ENCODE measurements at places on chromosomes 16 and 17.

GRCh38 chr16:35365675-35366074, 1906.3 kb downstream of the TP53TG3F start:
- DNase-seq = no peak

GRCh38 chr17:54891176-54891821, 9.4 kb upstream of the TOM1L1 start:
- no peak for DNase-seq

DNA sequence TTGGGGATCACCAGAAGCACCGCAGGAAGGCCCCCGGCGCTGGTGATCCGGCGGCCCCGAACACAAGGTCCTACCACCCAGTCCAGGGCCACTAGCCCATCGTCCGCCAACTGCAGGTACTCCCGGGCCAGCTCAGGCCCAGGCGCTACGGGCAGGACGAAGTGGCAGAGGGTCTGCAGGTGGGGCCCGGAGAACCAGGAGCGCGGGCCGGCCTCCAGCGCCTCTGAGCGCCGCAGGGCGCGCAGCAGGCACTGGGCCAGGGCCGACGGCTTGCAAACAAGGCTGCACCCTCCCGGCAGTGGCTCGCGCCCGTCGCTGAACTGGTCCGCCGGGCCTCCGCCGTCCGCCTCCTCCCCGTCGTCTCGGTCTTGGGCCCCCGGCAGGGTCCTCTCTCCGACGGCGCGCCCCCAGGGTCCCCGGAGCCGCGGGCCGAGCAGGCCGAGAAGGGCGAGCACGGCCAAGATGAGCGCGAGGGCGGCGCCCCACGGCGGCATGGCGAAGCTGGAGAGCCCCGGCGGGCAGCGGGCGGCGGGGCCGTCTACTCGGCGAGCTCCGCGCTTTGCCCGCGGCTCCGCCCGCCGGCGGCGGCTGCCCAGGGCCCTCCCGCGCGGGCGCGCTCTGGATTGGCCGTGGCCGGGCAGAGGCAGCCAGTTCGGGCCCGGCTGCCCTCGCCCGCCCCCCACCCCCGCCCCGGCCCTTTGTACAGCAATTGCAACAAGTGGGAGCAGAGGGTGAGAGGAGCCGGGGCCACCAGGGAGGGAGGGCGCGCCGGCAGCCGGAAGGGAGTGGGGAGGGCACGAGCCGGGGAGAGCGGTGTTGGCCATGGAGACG, at the start of gene ABHD15:
ABHD15 (minus strand) TSS at position 565 of the 831 bp plus-strand sequence; CDS start at position 494, 71 bp downstream.
- peak; percentile 53 for DNase-seq

GRCh38 chr17:7712111-7712771, 5.3 kb upstream of the DNAH2 start:
- no peak for DNase-seq

DNA sequence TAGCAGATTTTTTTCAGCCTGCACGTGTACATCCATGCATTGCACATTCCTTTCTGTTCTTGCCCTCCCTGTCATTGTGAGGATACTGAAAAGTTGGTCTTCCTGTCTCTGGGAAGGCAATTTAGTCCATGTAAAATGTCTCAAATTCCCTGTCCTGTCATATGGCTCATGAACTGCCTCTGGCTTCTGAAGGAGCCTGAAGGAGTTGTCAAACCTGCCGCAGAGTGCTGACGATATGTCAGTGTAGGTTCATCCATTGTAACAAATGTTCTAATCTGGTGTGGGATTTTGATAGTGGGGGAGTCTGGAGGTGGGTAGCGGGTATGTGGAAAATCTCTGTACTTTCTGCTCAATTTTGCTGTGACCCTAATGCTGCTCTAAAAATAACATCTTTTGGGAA, 59.6 kb downstream of the YPEL2 start:
- no peak for DNase-seq

GRCh38 chr16:73616166-73616753, 568.3 kb upstream of the ZFHX3 start:
- DNase-seq = no peak

- no peak for DNase-seq
Observed at GRCh38 chr16:69566981-69567680, 1.4 kb downstream of the NFAT5 start.

DNA sequence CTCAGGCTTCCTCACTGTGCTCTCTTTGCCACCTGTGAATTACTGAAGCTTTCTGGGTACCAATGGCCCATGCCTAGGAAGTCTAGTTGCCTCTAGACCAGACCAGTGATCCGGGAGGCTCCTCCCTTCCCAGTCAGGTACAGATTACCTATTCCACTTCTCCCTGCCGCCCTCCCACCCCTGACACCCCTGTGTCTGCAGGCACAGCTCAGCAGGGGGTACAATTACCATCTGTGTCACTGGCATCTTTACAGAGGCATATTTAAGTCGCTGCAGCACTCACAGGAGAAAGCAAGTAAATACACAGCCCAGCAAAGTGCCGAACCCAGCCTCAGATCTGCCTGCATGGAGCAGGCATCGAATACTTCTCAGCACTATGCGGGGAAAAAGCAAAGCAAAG, 5.3 kb upstream of the WSCD1 start:
- no peak for DNase-seq

- DNase-seq = no peak
Observed at GRCh38 chr17:56149266-56150036, 3.8 kb upstream of the ANKFN1 start.

DNA sequence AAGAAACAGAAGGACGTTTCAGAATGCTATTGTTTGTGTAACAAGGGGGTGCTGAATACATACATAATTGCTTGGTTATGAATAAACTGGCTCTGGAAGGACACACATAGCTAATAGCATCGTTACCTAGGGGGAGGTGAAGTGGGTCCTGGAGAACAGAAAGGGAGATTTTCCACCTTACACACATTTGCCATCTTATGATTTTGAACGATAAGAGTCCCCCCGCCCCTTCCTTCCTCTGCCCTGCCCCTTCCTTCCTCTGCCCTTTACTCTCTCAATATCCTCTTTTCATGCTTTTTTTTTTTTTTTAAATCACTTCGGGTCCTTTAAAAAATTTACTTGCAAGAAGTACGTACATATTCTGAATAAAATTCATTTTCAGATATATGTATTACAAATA, 902 bp upstream of the DHRS7B start:
- peak; percentile 70 for DNase-seq

DNA sequence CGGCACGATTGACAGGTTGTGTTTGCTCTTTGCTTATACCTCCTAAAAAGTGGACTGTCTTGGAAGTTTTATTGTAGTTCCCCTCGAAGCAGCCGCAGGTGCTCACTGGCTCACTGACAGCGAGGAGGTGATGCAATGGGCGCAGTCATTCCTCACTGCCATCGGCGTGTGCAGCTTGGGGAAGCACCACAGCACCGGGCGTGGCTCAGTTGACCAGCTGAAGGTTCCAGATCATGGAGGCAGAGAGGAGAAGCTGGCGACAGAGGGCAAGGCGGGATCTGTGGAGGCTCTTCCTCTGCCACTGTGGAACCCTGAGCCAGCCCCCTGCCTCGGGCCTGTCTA, 72.1 kb upstream of the TNRC6C start:
- DNase-seq = no peak

- no peak for DNase-seq
Observed at GRCh38 chr16:82522026-82522425, 104.7 kb upstream of the CDH13 start.

- no peak for DNase-seq
Observed at GRCh38 chr17:12421077-12421476, 244.6 kb upstream of the MYOCD start.

GRCh38 chr17:8894673-8895578, 27.5 kb upstream of the PIK3R6 start:
- DNase-seq = no peak

DNA sequence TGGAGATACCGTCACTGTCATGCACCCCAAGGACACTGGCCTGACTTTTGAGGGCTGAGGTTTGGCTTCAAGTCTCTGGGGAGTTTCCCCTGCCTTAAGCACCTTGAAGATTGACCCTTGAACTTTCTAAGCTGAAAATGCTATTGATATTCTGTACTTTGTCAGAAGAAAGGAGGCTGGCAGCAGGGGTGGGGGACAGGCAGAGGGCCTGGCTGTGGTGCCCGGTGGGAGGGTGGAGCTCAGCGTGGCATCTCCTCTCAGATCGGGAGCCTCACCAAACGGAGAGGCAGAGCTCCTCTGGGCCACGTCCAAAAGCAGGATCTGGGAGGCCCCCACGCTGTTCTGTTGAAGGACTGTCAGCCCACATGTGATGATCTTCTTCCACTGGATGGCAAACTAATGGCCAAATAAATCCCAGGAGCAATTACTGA, 305.2 kb upstream of the IRX3 start:
- DNase-seq = no peak

DNA sequence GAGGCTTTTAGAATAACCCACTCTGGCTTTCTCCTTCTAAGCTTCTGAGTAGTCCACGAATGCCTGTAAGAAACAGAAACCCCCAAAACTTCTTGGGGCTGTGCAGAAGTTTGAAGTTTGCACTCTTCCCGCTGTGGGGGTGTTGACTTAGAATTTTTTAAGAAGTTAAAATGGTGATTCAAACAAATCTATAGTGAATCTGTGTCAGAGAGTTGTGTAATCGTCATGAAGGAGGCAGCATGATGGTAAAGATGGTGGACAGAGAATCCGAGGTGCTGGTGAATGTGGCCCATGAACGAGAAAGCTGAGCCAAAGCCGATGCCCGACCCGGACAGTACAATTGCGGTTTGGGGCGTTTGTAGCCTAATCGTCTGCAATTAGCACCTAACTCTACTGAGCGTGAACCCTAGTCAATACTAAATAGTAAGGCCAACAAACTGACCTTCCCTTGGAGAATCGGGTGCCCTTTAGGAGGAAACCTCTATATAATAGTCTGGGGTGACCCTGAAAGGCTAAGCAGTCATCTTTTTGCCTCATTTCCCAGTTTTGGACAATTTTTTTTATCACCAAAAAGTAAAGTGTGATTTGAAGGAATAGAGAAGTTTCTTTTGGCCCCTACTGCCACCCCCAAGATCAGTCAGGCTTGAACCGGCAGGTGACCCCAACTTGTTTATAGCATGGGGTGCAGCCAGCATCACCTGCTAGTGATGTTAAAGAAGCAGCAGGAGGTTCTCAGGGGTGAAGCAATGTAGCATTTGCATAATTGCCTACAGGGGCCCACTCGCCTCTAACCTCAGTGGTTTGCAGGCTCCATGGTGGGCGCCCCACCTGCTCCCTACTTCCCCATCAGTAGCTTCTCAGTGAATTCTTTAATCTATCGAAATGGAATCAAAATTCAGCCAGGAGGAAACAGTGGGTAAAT, 11.2 kb downstream of the IRF8 start:
- DNase-seq = no peak

DNA sequence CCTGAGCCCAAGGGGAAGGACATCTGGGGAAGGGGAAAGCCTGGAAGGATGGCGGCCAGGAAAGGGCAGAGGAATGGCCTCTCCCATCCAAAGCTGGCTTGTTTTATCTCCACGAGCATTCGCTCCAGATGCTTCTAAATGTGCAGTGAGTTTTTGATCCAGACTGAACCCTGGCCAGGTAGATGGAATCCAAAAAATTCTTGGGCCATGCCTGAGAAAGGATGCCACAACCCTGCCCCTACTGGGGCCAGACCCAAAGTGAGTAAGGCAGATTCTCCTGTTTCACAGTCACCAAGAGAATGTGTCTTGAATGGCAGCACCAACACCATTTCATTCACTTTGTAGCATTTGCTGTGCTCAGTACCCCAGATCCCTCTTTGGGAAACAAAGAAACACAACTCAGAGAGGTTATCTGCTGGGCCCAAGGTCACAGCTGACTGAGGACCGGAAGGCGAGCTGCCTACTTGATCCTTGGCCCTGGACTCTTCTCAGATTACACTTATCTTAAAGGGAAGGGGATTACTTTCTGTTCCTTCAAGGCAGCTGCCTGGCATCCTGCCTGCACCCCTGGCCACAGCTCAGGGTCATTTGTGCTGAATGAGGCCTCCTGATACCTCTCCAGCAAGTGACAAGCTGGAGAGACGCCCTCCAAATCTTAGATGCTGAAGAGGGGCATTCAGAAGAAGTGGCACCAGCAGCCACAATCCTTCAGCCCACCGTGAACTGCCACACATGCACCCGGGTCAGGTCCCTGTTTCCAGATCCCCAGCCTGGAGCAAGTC, 3.6 kb downstream of the LRRC75A start:
- no peak for DNase-seq

- DNase-seq = no peak
Observed at GRCh38 chr17:22704674-22705073, 1012.4 kb downstream of the KCNJ18 start.

GRCh38 chr16:64453646-64454045, 668.2 kb downstream of the CDH11 start:
- DNase-seq = no peak

GRCh38 chr16:78962457-78962929, 638.0 kb downstream of the MAF start:
- DNase-seq = no peak

- no peak for DNase-seq
Observed at GRCh38 chr16:78092758-78093157, 6.7 kb upstream of the WWOX start.

DNA sequence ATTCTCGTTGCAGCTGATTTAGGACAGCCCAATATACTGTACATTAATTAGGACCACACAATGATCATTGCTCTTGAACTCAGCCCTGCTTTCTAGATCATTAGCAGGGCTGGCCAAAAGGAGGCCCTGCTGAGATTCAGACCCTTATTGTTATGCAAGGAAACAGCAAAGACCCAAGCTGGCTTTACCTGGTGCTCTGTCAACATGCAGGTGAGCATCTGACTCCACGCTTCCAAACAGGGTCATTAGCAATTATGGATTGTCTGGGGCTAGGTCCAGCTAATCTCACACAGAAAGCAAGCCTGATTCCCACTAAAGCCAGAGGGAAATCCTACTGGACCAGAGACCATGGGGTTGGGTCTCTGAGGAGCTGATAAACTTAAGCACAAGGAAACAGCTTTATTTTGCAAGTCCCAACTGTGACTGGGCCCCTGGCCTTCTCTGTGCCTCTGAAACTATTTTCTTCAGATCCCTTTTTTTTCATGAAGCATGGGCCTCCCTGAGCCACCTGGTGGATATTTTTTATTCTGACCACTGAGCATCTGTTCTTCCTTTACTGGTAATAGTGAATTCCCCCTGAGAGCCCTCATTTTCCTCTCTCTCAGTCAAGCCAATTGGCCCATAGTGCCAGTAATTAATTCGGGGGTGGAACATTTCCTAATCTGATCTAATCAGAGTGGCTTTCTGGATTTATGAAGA, 236.1 kb downstream of the GRIN2A start:
- DNase-seq = no peak

DNA sequence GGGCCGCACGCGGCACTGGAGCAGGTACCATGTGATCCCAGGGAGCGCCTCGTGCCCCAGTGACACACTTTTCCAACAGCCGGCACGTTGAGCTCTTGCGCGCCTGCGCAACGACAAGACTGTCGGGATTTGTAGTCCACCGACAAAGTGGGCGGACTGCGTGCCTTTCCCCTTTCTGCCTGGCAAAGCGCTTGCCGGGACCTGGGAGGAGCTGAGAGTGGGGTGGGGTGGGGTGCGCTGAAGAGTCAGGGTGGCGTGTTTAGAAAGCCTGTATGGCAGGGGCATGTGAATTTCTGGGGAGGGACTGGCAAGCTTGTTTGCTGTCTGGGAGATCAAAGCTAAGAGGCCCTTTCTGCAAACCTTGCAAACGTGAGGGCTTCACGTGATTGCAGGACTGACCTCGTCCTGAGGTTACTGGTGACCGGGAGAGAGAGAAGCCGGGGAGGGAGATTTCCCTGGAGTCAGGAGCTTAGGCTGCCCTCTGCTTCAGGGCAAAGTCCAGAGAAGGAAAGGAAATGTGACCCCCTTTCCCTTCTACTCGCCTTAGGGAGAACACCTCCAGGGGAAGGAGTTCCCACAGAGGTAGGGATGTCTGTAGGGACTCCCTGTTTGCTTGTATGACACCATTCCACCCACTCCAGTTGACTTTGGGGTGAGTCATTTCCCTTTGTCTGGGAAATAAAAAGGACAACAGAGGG, 429 bp upstream of the NR1D1 start:
- peak; percentile 93 for DNase-seq

- no peak for DNase-seq
Observed at GRCh38 chr17:36892112-36892838, 45.0 kb upstream of the LHX1 start.

- no peak for DNase-seq
Observed at GRCh38 chr17:10091046-10091445, 107.4 kb downstream of the GAS7 start.
